Stimulated activated CD4-positive, alpha-beta T cell treated with anti-CD3 and anti-CD28 coated beads, Interleukin-1b, Interleukin-23, amount 100 ng/mL, for 24 hours (primary cell): ENCODE measurements at places on chromosomes 13 and 19.

DNA sequence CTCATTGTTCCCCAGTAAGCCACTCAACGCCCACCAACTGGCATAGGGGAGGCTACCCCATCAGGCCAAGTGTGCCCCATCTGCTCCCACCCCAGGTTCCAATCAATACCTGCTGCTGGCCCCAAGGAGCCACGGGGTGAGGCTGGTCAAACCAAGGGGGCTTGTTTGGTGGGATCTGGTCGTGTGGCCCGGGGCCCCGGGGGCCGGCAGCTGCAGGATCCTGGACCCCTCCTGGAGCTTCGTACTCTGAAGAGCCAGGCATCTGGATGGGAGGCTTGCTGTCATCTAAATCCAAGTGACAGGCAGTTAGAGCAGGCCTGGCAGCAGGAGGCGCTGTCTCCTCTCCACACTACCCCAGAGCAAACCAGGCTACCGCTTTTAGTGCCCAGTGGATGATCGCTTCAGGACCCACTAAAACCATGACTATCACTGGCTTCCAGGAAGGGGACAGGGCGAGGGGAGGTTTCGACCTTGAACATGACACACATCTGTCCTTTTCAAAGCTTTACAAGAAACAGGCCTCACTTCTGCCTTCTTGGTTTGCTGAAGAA is 14.2 kb downstream of the CHERP start:
- DNase-seq: no peak

DNA sequence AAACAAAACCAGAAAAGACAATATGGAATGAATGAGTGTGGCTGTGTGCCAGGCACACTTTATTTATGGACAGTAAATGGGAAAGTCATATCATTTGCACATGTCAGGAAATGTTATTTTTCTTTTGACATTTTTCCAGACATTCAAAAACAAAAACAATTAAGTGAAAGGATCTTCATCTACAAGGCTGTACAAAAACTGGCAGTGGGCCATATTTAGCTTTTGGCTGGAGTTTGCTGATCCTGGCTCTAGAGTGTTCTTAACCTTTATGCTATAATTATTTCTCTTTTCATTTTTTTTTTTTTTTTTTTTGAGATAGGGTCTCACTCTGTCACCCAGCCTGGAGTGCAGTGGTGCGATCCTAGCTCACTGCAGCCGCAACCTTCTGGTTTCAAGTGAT is 6.5 kb upstream of the TNFSF9 start:
- DNase-seq: no peak

- DNase-seq: no peak
Observed at GRCh38 chr13:94854688-94855087, 142.3 kb upstream of the SOX21 start.

GRCh38 chr13:99495466-99496183 is 5.6 kb upstream of the TM9SF2 start:
- DNase-seq: no peak

DNA sequence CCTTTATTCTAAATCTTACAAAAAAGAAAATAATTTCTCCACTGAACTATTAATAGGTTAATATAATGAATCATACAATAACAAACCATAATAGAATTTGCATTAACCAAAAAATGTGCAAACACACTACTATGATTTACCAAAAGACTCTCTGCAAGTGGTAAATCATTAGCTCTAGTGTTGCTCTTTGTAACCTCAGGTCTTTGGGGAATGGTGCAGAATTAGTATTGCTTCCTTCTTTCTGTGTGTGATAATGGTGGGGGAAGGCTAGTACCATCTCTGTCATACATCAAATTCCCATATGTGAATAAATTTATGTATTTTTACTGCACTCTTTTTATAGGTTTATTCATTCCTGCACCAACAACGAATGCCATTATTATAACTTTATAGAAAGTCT is 105.1 kb downstream of the COG6 start:
- no peak for DNase-seq

DNA sequence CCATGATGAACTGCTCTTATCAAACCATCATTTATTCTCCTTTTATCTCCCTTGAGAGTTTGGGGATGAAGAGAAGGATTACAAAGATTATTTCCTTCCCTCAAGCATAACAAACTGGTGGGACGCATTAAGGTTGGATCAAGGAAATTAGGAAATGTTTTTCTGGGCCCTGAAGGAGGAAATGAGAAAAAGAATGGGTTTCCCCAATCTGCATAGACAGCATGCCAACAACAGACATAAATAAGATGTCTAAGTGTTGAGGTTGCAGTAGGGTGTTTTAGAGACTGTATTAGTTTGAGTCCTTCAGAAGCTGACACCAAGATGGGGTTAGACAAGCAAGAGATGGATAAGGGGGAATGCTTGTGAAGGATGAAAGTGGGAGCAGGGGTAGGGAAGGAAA is 7.3 kb downstream of the EPSTI1 start:
- DNase-seq: no peak

- DNase-seq: no peak
Observed at GRCh38 chr13:78611040-78611439, 7.7 kb upstream of the POU4F1 start.
